Body of pancreas (tissue), 4 donors: ENCODE measurements at places on chromosomes 4 and X.

GRCh38 chr4:142778430-142778829 is 67.7 kb downstream of the INPP4B start:
- DNase-seq: no peak

DNA sequence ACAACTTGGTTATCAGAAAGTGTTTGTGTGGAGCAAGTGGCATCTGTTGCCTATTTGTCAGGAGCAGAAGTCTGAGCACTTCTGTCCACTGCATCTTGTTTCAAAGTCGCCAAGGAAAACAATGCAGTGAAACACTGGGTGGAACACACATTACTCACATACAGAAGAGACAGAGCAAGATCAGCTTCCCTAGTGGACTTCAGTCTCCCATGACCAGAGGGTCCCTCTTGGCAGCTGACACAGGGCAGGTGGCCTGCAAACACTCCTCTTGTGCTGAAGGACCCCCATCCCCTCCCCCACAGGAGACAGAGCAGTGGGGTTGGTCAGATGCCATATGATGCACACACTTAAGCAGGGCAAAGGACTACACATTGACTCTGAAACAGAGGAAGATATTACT is 3.6 kb upstream of the BBS12 start:
- no peak for DNase-seq

DNA sequence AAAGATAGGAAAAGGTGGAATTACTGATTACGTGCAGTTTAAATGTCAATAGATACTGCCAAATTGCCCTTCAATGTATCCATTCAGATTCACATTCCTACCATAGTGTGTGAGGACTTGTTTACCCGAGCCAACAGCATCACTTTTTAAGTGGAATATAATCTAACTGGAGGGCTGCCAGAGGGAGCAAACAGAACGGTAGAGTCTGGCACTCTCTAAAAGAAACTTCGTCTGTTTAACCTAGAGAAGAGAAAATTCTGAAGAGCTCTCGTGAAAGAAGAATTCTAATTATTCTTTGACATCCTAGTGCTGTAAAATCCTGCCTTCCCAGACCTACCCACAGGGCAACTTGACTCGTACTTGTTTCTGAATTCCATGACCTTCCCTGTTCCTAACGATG is 23.2 kb downstream of the SMIM43 start:
- DNase-seq: no peak

- no peak for DNase-seq
Observed at GRCh38 chr4:186079694-186080093, 10.7 kb downstream of the TLR3 start.

- no peak for DNase-seq
Observed at GRCh38 chrX:41317477-41318208, 16.3 kb upstream of the DDX3X start.

- DNase-seq: no peak
Observed at GRCh38 chr4:79358438-79358837, 32.6 kb upstream of the NAA11 start.

- DNase-seq: no peak
Observed at GRCh38 chrX:78527818-78528217, 131.3 kb downstream of the RTL3 start.

DNA sequence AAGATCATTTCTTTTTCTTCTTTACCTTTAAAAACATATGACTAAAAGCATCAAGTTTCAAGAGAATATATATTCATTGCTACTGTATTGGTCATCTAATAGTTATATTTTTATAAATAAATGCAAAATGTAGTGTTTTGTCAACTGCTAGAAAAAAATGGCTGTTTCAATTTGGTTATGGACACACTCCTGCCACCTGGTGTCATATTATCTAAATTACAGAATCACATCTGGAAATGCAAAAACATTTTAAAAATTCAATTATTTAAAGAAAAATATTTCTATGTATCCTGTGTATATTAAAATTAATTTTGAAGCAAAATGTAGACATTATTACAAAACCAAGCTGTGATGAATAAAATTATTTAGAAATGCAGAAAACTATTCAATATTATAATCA is 329.4 kb upstream of the PCDH18 start:
- DNase-seq: no peak

DNA sequence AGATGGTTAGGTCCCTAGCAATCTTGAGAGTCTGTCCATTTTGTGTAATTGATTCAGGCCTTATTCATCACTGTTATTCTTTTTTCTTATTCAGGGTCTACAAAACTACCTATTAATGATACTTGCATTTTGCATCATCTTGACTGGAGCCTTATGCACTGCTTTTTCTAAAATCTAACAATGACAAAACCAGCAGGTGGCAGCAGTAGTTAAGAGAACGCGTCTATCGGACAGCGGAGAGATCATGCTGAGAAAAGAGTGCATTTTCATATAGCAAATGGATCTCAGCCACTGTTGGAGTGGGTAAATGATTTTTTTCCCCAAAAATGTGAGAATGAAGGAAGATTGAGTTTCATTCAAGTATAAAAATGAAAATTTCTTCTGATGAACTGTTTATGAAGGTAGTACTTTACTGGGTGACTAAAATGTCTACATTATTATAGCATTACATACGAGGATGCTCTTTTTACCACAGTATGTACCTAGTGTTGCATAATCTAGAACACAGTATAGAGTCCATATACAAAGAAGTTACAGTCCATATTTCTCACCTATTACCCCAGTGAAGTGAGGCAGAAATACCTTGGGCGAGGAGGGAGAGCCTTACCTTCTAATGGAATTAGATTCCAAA is 43.2 kb downstream of the TMEM144 start:
- DNase-seq: peak; percentile 71

GRCh38 chr4:182343453-182343852 is 100.3 kb downstream of the TENM3 start:
- DNase-seq: no peak

GRCh38 chr4:1984406-1985191 is 24.2 kb downstream of the NELFA start:
- no peak for DNase-seq

- DNase-seq: peak; percentile 44
Observed at GRCh38 chrX:83469551-83469950, 38.5 kb upstream of the POU3F4 start.

- peak; percentile 6 for DNase-seq
Observed at GRCh38 chrX:643911-644303, 13.3 kb downstream of the SHOX start.
